Endothelial cell of umbilical vein (primary cell): ENCODE measurements at places on chromosomes 7 and 10. TPM values are rescaled to one million over a fixed set of nuclear protein-coding genes. Genes with fewer than 3 reads are reported as not detected.

- no peaks in the 10 kb centered on the region for H3K4me1 ChIP-seq
- H3K27me3 ChIP-seq: no peaks in the 10 kb centered on the region
- H3K36me3 ChIP-seq: no peaks in the 10 kb centered on the region
- H3K27ac ChIP-seq: no peak overlapping the region
These were observed 312.0 kb downstream of the DPP6 start for GRCh38 chr7:154364170-154364569.

GRCh38 chr10:91032611-91033206, 111.8 kb upstream of the ANKRD1 start:
- H3K27me3 ChIP-seq: no peaks in the 10 kb centered on the region
- H3K27ac ChIP-seq: no peak overlapping the region
- H3K36me3 ChIP-seq: no peaks in the 10 kb centered on the region
- no peak overlapping the region for H3K4me3 ChIP-seq
- no peak for DNase-seq

DNA sequence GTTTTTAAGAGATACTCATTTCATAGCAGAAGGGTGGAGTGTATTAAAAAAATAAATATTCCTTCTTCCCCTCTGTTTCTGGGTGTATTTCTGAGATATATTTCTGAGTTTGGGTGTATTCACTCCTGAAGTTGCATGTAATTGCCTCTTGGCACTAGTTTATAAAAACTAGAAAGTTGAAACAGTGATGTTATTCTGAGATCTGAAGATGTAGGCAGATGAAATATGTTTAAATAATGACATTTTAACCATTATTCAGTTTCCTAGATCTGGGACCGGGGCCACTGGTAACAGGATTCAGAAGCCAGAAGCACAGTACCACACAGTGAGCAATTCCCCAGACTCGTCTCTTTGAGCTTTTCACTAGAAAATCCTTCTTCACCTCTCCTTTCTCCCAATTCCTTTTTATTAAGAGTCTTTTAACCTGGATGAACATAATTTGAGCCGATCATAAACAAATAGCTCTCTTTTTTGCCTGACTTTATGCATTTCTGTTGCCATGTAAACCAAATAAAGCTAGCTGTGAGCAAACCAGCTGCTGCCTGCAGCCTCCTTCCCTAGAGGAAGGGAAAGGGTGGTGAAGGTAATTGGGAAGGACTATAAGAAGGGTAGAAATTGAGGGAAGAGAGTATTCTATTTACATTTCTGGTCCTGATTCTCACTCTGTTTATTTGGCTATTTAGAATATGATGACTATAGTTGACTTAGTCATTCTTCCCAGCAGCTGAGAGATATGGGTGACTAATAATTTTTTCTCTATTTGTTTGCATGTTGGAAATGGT, 101.8 kb upstream of the STRIP2 start:
- DNase-seq: peak; percentile 58
- no peak overlapping the region for H3K4me3 ChIP-seq
- H3K4me1 ChIP-seq: peaks cover 5% of the 10 kb centered on the region
- H3K27ac ChIP-seq: peak overlapping the region; percentile 38
- H3K36me3 ChIP-seq: no peaks in the 10 kb centered on the region
- no peaks in the 10 kb centered on the region for H3K27me3 ChIP-seq

DNA sequence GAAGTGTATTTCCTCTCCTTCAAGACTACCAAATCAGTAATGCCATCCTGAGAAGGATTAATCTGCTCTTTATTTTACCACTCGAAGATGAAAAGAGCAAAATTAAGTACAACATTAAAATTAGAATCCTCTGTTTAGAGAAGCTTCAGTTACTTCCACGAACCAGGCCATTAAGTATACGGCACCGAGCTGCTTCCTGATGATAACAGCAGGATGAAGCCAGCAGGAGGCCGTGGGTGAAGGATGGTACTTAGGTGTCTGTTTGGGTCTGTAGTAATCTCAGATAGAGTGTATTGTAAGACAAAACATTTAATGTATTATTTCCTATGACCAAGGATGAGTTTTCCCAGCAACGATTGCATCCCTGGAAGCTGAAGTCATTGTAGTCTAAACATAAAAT, 362.8 kb downstream of the SFMBT2 start:
- H3K4me1 ChIP-seq: no peaks in the 10 kb centered on the region
- H3K27me3 ChIP-seq: no peaks in the 10 kb centered on the region
- H3K27ac ChIP-seq: no peak overlapping the region
- H3K36me3 ChIP-seq: no peaks in the 10 kb centered on the region

GRCh38 chr10:59829601-59830000, 76.3 kb upstream of the MRLN start:
- no peak overlapping the region for H3K27ac ChIP-seq
- H3K27me3 ChIP-seq: no peaks in the 10 kb centered on the region
- no peaks in the 10 kb centered on the region for H3K36me3 ChIP-seq
- no peak for DNase-seq
- peaks cover 5% of the 10 kb centered on the region for H3K4me1 ChIP-seq

GRCh38 chr7:96679886-96680285, 29.8 kb downstream of the SEM1 start:
- no peaks in the 10 kb centered on the region for H3K36me3 ChIP-seq
- no peak for DNase-seq
- no peak overlapping the region for H3K27ac ChIP-seq
- no peaks in the 10 kb centered on the region for H3K27me3 ChIP-seq

DNA sequence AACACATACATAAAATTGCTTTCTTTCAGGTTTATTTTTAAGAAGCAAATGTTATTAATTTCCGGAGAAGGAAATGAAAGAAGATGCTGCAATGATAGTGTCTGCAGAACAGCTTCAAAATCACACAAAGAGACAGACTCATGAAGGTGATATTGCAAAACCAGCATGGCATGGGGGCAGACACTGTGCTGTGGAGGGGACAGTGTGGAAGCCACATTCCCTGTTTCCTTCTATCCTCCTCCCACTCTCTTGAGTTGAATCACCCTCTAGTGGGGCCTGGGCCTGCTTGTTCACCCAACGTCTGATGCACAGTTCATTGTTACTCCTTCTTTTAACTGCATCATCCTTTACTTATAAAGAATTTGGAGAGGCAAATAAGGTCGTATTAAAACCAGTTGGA, 104.0 kb upstream of the INSIG1 start:
- H3K4me3 ChIP-seq: no peak overlapping the region
- no peaks in the 10 kb centered on the region for H3K4me1 ChIP-seq
- no peak for DNase-seq

- H3K4me1 ChIP-seq: no peaks in the 10 kb centered on the region
- H3K36me3 ChIP-seq: no peaks in the 10 kb centered on the region
- no peaks in the 10 kb centered on the region for H3K27me3 ChIP-seq
- H3K27ac ChIP-seq: no peak overlapping the region
- no peak for DNase-seq
- no peak overlapping the region for H3K4me3 ChIP-seq
These were observed 31.2 kb upstream of the AOAH start for GRCh38 chr7:36755484-36755883.

TDRD1 gene
- polyA plus RNA-seq: not detected in 2 replicates

SPDYE6 gene
- not detected in 2 replicates for polyA plus RNA-seq
